ENCODE measurements at places on chromosomes 4 and X. TPM values are rescaled to one million over a fixed set of nuclear protein-coding genes. Genes with fewer than 3 reads are reported as not detected.

The GPRASP3 gene
- total RNA-seq: 0.86 TPM

DNA sequence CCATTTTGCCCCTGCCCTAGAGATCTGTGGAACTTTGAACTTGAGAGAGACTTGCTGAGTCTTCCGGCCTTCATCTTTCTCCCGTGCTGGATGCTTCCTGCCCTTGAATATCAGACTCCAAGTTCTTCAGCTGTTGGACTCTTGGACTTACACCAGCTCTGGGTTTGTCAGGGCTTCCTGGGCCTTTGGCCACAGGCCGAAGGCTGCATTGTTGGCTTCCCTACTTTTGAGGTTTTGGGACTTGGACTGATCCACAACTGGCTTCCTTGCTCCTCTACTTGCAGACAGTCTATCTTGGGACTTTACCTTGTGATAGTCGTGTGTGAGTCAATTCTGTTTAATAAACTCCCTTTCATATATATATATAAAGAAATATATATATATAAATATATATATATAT is 1071.0 kb downstream of the ADGRL3 start:
- no peak for DNase-seq

GRCh38 chrX:21952624-21953023 is 12.1 kb downstream of the SMS start:
- no peak for DNase-seq

DNA sequence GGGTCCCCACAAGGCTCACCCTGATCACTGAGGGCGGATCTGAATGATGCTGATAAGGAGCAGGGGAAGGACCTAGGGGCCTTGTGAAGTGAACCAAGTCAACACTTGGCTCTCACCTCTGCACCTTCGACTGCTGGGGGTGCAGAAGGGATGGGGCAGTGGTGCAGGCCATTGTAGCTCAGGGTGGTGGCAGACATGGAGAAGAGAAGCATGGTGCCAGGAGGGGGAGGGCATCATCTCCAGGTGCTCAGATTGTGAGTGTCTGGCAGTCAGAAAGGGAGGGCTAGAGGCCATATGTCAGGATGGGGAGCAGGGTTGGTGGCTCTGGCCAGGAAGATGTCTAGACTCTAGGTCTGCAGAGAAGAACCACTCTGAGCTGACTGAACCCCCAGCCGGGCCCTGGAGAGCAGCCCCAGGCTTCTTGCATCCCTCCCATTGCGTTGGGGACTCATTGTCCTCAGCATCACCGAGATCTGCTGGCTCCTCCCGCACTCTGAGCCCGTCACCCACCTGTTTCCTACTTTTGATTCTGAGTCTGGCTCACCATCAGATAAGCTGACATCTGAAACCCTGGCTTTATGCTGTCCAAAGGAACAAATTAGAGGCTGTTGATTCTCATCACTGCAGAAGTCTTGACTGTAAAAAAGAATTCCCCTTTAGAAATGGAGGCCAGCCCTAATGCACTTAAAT is 3.8 kb downstream of the APLN start:
- no peak for DNase-seq

Data from A172 (cell line).